ENCODE measurements at places on chromosomes 2 and 18.

DNA sequence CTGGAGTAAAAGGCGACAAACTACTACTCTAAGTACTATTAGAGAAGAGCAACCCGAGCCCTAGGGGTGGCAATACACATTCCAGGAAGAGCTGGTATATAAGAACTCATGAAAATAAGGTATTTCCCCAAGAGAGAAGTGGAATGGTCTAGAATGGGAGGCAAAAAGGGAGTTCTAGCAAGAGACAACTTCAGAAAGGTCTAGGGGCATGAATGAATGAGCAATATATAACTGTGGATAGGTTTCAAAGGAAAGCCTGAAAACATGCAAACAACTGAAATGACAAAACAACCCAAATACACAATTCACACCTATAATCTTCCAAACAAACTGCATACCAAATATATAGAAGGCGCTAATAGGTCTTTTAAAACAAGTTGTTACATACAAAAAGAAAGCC is 22.2 kb downstream of the TRIP12 start:
- no peak for DNase-seq

DNA sequence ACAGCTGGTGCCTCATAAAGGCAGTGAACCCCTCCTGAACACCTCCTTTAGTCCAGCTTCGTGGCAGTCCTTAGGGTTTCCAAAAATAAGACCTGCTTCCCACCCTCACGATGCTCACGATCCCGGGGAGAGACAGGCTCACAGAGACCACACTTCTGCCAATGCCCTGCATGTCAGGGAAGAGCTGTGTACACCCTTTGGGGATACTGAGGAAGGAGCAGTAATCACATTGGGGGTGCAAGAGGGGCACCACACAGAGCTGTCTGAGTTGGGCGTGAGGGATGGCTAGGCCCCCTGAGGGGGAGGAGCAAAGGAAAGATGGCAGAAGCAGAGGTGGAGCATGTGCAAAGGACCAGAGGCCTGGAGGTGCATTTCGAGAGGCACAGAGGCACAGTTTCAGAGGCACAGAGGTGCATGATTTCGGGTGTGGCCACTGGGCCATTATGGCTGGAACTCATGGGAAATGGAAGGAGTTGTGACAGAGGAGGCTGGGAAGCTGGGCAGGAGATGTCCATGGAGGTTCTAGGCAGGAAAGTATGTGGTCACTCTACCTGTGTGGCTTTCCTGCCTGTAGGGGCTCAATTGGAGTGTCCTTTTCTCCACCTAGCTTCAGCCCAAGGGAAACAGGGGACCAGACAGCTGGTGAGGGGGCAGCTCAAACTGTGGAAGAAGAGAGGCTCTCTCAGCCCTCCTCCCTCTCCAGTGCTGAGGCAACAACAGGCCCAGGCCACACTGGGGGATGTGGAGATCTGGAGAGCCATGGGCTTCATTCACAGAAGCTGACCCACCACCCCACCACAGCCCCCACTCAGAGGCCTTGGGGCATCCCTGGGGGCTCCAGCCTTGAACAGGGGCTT is 115.9 kb downstream of the CAPN13 start:
- DNase-seq = no peak

- no peak for DNase-seq
Observed at GRCh38 chr2:33804155-33804554, 205.1 kb upstream of the FAM98A start.

DNA sequence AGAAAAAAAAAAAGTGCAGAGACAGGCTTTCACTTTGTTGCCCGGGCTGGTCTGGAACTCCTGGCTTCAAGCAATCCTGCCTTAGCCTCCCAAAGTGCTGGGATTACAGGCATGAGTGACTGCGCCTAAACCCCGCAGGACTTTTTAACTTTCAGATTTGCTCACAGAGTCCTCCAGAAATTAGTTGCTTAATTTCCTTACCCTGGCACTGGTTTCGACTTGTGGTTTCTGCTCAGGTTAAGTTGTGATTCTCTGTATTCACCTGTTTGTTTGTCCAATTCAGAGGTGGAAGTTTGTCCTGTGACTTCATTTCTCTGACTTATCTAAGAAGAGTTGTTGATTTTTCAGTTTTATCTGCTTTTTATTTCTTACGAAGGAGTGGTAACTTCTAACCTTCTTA is 238.1 kb downstream of the TMEM182 start:
- DNase-seq = no peak

DNA sequence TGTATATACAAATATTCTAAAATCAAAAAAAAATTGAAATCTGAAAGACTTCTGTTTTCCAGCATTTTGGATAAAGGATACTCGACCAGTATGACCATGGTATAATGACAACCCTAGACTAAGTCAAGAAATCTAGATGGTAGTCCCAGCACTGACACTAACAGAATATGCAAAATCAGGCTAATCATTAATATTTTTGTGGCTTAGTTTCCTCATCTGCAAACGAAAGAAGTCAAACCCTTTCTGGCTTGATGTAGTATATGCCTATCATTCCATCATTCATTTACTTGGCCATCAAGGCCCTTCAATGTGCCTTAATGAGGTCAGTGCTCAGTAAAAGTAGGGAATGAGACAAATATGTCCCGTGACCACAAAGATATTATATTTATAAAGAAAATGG is 83.5 kb downstream of the NCKAP5 start:
- no peak for DNase-seq

DNA sequence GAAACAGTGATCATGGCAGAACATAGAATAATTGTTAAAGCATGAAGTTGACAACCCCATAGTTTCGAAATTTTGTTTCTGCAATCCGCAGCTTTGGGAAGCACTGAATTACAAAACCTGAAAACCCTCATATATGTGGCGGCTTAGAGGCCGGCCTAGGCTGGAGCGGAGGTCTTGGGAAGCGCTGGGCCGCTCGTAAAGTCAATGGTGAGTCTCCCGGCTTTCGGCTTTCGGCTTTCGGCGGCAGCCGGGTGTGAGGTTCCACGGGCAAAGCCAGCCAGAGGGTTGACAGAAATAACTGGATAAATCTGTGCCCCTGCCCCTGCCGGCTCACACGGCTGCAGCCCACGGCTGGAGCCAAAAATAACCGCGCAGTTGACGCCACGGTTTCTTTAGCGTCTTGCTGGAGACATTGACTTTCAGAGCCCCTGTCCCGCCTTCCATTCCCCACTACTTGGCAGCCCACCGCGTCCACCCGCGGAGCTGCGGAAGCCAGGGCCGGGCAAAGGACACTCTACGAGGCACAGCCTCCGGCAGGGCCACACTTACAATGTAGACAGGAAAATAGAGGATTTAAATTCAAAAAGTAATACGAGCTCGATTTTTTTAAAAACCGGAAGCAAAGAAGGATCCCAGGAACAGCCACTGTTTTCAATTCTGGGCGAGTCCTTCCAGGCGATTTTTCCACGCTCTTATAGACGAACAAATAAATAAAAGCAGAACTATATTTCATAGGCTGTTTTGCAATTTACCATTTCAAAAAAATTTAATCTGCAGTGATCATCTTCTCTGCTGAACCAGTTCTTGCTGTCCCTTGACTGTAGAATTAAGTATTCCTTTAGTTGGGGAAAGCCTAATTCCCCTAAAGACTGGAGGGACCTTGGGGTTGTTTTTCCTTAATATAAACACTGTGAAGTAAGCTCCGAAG is 28.3 kb upstream of the ATP6V1B1 start:
- DNase-seq = no peak

GRCh38 chr18:33558529-33558928 is 19.5 kb upstream of the ASXL3 start:
- no peak for DNase-seq

DNA sequence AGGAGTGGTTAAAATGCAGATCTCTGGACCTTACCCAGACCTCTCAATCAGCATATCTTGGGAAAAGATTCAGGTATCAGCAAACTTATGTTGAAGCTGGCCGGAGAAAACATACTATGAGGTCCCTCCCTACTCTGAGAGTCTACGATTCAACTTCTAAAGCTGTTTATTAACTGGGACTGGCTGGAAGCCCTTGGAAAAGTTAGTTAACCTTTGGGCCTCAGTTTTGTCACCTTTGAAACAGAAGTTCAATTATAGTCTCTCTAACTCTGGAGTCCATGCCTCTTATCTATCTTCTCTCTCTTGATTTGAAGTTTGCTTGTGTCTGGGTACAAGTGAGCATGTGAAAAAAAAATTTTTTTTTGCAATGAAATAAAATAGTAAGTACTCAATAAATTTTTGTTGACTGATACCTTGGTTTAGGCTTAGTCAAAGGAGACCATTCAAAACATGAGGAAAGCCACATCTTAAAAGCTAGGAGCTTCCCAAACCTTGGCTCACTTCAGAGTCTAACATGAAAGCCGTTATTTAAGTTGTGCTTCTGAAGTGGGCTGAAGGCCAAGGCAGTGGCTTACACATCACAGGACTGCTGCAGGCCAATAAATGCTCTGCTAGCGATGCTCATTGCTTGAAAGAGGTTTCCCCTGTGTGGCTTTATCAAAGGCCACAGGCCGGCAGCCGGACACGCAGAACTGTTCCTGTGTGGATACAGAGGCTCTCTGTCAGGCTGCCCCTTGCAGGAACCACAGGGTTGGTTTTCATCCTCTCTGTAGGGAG is 110.6 kb upstream of the FAM136A start:
- DNase-seq = no peak

GRCh38 chr2:48912110-48912509 is 156.6 kb upstream of the LHCGR start:
- DNase-seq = no peak

- DNase-seq = no peak
Observed at GRCh38 chr2:31148514-31148913, 10.3 kb upstream of the GALNT14 start.

DNA sequence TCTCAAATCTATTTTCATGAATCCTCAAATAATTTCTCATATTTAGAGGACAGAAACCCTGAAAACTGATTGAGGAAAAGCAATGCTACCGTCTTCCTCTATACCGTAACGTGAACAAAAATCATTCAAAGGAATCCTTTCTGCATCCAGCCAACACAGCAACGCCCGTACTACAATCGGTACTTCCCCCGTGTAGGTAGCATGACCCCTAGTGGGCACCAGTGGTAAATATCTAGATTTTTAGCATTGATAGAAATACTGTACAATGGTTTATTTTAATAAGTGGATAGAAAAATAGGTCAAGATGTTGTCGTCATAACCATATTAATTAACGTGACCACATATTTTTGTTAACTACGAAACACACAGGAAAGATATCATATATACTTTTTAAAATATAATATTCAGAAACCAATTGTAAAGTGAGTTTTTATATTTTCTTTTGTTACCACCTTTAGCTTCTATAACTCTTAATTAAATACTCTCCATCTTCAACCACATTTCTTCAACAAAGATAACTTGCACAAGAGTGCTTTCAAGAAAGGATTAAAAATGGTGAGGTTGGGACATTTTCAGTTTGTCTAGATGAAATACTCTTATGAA is 194.1 kb downstream of the SS18 start:
- no peak for DNase-seq

GRCh38 chr2:48356701-48357325 is 173.1 kb upstream of the STON1 start:
- no peak for DNase-seq

DNA sequence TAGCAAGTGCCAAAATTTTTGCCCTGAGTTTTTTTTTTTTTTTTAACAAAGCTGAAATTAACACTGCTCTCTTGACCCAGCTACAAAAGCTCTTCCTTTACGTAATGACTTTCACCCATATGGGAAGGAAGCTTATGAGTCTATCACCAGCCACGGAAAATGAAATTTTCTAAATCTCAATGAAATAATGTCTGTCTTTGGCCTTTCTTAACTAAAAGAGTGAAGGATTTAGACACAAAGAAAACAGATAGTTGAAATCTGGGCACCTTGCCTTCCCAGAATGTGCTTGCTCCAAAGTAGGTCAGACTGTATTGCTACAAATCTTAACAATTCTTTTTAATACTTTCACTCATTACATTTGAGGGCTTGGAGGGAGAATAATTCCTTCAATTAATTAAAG is 180.8 kb upstream of the MGAT5 start:
- DNase-seq = no peak

- no peak for DNase-seq
Observed at GRCh38 chr2:27077231-27077630, 1.2 kb upstream of the EMILIN1 start.

- no peak for DNase-seq
Observed at GRCh38 chr2:201257381-201257955, 2.9 kb upstream of the CASP8 start.

DNA sequence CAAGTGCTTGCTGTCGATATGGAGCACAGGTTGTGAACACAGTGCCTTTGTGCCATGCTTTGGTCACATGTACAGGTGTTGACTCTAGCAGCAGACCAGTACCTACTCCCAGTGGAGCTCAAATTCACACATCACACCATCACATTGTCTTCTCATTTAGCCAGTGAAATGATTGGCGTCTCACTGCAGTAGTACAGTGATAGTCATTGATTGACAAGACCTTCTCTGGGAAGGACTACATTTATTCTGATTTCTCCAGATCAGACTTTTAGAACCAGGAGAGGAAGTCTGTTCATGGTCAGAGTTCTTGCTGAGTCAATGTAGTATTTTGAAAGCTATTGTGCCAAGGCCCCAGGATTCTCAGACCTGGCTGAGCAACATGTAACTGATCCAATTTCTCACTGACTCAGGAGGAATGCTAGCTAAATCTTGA is 75.2 kb downstream of the FMNL2 start:
- no peak for DNase-seq

- no peak for DNase-seq
Observed at GRCh38 chr18:48769006-48769636, 181.6 kb downstream of the SMAD7 start.

GRCh38 chr2:45043174-45043573 is 33.9 kb upstream of the SIX2 start:
- DNase-seq = no peak

DNA sequence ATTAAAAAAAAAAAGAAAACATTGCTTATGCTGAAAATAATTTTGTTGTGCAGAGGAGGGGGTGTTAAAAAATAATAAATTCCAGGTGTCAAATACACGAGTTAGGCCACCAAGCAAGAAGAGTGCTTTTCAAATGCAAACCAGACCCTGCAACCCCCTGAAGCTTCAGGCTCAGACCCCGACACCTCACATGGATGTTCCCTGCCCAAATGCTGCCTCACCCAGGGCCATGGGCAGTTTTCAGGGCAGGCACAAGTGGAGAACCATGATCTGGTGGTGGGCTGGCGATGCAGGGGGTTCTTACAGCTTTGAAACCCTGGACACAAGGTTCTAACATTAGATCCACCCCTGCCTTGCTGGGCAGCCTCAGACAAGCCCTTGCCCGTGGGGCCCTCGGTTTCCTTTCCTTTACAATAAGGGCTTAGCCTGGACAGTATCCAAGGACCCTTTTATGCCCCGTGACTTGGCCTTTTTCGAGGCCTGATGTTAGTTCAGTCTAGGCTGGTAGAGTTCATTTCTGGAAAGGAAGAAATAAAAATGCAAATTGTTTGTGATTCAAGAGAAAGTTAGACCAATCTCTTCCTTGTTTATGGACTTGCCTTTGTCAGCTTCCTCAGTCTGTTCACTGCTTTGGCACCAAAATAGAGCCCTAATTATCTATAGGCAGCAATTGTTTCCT is 168.7 kb downstream of the DDX1 start:
- no peak for DNase-seq

Measured in stimulated activated CD4-positive, alpha-beta T cell treated with anti-CD3 and anti-CD28 coated beads, Interleukin-12 subunit alpha, Interleukin-12 subunit beta, amount 100 ng/mL, for 48 hours (primary cell).